ENCODE measurements at places on chromosomes 7 and 10. TPM values are rescaled to one million over a fixed set of nuclear protein-coding genes. Genes with fewer than 3 reads are reported as not detected.

DNA sequence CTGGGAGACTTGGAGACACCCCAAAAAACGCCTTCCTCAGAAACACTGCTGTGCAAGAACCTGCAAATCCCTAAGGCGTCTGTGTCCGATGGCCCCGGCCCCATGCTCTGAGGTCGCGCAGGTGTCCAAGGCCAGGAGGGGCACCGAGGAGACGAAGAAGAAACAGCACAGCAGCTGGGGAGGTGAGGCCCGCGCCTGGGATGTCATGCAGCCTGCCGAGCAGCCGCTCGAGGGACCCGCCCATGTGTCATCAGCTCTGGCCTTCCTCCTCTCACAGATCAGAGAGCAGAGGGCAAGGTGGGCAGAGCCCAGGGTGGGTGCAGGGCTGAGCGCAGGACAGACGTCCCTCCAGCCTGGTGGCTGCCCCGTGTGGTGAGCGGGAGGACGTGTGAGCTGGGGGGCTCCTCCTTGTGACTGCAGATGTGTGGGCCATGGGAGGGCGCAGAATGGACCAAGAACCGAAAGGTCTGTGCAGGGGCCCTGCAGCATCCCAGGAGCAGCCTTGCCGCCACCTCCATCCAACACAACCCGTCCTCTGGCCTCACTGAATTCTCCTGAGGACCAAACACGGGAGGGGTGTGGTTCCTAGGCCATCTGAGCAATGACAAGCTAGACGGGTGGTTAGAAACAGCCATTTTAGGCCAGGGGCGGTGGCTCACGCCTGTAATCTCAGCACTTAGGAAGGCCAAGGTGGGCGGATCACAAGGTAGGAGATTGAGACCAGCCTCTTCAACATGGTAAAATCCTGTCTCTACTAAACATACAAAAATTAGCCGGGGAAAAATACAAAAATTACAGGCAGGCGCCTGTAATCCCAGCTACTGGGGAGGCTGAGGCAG, 13.1 kb upstream of the GPER1 start:
- DNase-seq = no peak

DNA sequence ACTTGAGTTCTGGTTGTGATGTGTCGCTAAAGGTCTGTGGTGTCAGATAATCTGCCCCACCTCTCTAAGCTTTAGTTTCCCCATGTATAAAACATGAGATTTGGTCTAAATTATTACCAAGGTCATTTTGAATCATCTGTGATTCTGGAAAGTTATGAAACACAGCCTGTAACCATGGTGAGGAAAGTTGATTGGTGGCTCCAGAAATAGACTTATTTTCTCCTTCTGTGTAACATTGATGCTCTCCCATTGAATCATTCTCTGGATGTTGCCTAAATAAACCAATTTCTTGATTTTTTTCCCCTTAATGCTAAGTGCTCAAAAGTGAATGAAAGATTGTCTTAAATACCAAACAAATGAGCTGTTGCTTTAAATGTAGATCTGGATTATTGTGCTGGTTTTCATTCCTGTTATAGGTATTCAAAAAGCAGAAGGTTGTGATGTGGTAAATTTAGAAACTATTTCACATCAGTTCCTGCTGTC, 30.0 kb upstream of the PCGF5 start:
- DNase-seq = no peak

GRCh38 chr10:49187950-49188761, at the start of gene TMEM273:
Gene TMEM273 (minus strand): TSS chr10:49188391. CDS start chr10:49188336, 55 bp downstream.
- DNase-seq = peak; percentile 86

DNA sequence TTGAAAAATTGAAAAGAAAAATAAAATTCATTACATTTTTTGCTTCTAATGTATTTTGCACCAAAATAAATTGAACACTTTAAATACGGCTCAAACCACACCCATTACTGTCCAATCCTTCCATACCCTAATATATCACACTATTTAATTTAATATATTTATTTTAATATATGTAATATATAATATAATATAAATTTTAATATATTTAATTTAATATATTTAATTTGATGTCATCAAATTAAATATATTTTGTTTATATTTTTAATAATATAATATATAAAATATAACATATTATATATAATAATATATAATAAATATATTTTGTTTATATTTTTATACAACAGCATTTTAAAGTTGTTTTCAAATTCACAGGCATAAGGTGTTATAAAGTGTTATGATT, 15.7 kb upstream of the POU6F2 start:
- no peak for DNase-seq

DNA sequence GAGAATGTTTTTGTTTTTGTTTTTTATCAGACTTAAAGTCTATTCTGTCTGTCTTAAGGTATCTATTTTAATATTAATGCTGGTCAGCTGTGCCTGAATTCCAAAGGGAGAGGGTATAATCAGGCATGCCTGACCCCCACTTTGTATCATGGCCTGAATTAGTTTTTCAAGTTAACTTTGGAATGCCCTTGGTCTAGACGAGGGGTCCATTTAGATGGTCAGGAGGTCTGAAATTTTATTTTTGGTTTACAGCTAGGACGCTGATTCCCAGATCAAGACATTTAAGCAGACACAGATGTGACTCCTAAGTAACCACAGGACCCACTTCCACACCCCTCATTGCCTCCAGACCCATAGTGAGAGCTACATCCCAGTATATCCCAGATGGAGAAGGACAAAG, 189.5 kb downstream of the ARHGAP12 start:
- DNase-seq = no peak

GRCh38 chr7:44220046-44220357, 19.2 kb downstream of the YKT6 start:
- DNase-seq = no peak

- peak; percentile 60 for DNase-seq
Observed at GRCh38 chr7:80942261-80943041, 23.6 kb upstream of the SEMA3C start.

CCDC172 gene
- total RNA-seq = not detected

OGDHL gene
- total RNA-seq = 5.3 TPM

PTF1A gene
- total RNA-seq = not detected

CRPPA gene
- 3.3 TPM for total RNA-seq
